Esophagus squamous epithelium (tissue), 5 donors: ENCODE measurements at places on chromosomes 7 and 10.

- no peak for DNase-seq
These were observed 26.0 kb upstream of the GLI3 start for GRCh38 chr7:42262964-42263363.

- no peak for DNase-seq
These were observed 50.9 kb downstream of the LAMB4 start for GRCh38 chr7:108079276-108079647.

DNA sequence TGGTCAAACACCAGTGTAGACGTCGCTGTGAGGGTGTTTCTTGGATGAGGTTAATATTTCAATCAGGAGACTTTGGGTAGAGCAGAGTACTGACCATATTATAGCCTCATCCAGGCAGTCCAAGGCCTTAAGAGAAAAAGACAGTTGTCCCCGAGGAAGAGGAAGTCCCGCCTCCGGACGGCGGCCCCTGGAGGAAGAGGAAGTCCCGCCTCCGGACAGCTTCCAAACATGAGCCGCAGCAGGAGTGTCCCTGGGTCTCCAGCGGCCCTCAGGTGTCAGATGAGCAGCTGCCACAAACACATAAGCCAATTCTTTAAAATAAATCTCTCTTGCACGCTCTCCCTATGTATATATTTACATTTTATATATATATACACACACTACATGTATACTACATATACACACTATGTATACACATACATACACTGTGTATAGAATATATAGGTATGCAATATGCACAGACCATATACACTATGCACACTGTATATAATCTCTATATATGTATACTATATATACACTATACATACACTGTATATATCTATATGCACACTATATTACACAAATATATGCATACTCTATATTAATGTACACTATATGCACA is 37.5 kb downstream of the PWWP2B start:
- DNase-seq: no peak

GRCh38 chr7:81790120-81790500 is 20.3 kb upstream of the HGF start:
- DNase-seq: no peak

GRCh38 chr10:73837072-73837471 is 25.7 kb upstream of the NDST2 start:
- no peak for DNase-seq
